ENCODE measurements at places on chromosomes 4 and X.

DNA sequence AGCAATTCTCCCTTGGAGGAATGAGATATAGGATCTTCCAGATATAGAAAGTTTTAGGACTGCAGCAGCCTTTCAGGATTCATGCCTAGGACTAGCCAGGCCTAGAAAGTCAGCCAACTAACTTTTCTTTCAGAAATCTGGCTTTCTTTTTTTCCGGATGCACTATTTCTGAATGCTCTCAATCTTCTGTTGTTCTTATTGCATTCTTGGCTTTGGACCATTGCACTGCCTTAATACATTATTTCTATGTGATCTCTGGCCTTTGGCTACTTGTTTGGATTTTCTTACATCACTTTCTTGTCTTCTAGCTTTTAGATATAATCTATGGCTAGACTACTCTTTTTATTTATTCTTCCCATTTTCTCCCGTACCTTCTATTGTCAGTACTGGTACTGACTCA is 813.1 kb upstream of the HTR2C start:
- DNase-seq: peak; percentile 22

DNA sequence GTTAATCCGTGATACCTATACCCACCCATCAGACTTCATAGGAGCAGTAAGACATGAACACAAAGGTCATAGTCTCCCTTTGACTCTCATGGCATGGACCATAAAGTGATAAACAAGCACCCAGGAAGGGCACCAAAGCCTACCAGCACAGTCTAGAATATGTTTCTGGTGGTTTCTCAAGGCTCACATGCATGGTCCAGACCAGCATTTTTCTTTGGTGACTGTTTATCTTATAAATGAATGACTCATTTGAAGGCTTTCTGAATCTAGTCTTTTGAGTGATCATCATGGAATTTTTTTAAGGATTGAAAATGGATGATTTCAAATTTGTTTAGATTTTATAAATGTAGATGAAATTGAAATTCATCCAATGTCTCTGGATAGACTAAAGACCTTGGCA is 32.0 kb upstream of the AMELX start:
- no peak for DNase-seq

- no peak for DNase-seq
Measured at GRCh38 chr4:48899950-48900349, 6.6 kb downstream of the OCIAD2 start.

- DNase-seq: no peak
Measured at GRCh38 chrX:133401536-133401935, 13.8 kb downstream of the GPC4 start.

DNA sequence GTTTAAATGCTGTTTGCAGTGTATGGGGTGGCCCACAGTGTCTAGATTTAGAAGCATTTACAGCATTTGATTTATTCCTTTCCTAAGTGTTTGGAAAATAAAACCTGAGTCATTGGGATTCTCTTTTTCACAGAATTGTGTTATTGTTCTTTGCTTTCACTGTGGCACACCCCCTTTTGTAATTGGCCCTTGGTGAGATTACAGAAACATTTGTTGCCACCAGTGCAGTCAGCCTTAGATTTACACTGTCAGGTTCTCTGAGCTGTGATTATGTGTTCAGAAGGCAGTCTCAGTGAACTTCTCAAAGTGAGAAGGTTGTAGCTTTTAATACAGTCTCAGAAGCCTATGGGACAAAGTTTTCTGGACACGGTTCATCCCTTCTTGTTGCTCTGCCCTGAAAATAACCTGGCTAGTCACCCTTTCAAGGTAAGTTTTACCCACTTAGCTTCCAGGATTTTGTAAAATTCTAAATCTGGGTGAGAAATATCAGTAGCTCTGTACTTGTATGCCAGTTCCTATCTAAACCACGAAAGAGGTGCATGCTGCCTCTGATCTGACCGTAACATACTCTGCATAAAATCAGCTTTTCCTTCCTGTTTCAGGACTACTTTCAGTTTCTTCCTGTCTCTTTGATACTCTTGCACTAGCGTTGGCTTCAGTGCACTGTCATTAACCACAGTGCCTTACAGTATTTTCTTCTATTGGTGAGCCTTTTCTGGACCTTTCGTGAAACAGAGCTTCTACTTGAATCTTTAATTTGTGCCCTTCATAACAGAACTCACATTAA is 12.6 kb downstream of the RUFY3 start:
- peak; percentile 24 for DNase-seq

DNA sequence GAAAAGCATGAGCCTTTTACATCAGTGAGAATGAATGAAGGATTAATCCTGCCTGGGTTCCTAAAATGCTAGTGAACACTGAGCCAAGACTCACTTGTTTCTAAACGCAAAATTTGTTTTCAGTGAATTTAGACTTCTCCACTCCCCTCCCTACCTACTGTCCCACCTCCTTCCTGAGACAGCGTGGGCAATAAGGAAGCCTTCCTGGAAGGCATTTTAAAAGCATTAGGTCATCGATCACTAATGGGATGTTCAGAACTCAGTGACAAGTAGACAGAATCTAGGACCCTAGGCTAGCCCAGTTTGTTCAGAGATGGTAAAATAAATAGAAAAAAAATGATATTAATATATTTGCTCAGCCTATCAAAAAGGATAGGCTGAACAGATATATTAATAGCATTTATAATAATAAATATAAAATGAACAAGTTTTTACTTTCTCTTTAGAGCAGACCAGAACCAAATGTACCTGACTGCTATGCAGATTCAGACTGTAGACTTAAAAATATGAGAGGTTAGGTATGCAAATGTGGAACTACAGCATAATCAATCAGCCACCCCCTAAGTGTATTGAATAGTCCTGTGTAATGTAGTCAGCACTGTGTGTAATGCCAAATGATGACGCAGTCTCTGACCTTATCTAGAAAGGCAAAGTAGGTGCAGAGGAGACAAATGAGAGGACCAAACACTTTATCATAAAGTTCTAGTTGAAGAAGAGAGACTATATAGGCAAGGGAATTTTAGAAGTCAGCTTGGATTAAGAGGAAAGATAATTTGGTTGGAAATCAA is 331.1 kb downstream of the GPAT3 start:
- DNase-seq: no peak

DNA sequence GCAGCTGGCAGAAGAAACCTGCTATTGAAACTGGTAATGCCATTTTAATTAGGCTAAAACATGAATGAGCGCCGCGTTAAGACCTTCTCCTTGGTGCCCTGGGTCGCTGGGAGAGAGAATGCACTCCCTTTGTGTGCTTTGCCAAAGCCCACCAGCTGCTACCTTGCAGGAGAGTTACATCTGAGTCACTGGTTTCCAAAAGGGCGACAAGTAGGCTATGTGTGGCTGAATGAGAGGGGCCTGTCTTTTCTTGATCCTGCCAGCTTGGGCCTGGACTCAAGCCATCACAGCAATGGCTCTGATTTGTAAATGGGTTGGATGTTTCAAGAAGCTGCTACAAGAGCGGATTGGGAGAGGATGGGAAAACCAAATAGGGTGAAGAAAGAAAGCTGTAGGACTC is 81.5 kb downstream of the NHS start:
- no peak for DNase-seq

DNA sequence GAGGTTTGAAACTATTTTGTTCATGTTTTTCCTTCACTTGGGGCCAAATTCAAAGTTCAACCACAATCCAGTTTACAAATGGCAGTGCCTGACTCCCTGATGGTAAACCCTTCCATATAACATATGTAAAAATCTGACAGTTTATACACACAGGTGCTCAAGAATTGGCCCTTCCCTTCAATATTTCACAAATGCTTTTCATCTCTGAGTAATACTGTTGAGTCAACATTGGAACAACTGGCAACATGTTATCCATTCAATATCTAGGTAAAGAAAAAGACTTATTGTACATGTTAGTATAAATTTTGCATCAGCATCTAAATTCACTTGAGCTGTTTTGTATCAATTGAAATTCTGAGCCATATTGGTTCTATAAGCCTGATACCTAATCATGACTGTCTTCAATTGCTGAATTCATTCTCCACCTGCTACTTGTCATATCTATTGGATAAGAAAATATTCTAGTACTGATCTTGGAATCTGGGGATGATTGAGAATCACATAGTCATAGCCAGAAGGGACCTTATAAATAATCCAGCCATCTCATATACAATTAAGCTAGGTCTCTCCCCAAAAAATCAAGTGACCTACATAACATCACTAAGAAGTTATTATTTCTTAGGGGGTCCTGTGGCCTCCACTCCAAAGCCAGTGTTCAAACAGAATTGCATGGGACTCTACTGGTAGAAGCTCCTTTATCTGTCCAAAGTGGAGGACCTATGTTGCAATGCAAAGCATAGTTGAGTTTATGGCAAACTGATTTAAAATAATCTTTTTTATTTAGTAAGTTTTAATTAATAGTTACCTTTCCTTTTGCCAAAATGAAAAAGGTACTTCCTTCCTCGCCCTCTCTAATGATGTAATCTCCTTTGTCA is 61.9 kb downstream of the PRKG2 start:
- DNase-seq: no peak

DNA sequence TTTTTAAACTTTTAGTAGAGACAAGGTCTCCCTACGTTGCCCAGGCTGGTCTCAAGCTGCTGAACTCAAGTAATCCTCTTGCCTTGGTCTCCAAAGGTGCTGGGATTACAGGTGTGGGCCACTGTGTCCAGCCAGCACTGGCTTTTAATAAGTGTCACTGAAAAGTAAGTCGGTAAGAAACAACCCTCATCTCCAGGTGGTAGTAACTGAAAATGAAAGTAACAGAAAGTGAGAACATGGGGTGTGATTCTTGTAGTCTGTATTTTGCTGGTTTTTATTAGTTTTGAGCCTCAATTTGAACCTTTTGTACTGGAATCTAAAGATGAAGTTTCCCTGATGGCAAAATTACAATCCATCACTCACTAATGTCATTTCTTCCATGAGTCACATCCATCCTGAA is 238.1 kb upstream of the AGA start:
- no peak for DNase-seq

DNA sequence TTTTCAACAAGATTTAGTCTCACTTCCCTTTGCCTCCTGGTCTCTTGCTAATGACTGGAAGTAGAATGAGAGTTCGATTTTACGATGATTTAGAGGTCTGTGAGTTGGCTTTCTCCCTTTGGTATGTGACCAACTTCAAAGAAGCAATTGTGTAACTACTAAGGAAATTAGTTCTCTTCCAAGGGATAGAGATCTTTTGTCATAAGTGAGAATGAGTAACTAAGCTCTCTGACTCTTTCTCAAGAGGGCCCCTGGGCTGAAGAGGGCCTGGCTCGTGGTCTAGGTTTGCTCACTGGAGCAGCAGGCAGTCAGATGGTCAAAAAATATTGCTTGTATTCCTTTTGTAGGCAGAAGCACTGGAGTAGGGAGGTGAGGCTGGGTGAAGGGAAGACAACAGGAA is 176.3 kb downstream of the ENOX2 start:
- DNase-seq: no peak
